ENCODE measurements at places on chromosomes 2 and 18.

- no peak for DNase-seq
Observed at GRCh38 chr2:239296020-239296932, 104.5 kb downstream of the HDAC4 start.

DNA sequence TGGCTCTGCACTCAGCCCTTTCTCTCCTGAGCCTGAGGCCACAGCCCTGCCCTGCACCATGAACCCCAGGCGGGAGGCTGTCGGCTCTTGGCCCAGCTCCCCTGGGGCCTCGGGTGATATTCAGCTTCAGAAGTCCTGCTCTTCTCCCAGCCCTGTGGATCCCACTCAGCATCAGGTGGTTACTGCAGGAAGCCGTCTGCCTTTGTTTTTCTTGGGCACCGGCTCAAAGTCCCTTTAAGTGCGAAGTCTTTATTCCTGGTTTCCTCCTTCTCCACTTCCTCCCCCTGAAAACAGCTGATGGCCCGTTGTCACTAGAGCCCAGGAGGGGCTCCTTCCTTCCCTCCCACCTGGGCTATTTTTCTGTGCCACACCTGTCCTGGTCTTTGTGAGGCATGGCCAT lies 161.5 kb upstream of the BCL2L11 start:
- DNase-seq = no peak

- DNase-seq = no peak
Observed at GRCh38 chr2:111652038-111652437, 232.0 kb downstream of the ANAPC1 start.

DNA sequence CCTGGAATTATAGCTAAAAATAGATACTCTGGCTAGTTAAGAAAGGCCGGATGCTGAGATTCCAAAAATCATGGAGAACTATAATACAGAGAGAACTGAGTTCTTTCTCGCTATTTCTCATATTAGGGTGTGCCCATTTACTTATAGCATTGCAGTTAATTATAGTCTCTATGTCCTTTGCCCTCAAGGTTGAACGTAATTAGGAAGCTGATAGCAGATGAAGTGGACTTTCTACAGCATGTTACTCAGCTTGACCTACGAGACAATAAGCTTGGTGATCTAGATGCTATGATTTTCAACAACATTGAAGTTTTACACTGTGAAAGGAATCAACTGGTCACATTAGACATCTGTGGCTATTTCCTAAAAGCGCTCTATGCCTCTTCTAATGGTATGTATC lies 187.4 kb downstream of the PHLPP1 start:
- DNase-seq = no peak

DNA sequence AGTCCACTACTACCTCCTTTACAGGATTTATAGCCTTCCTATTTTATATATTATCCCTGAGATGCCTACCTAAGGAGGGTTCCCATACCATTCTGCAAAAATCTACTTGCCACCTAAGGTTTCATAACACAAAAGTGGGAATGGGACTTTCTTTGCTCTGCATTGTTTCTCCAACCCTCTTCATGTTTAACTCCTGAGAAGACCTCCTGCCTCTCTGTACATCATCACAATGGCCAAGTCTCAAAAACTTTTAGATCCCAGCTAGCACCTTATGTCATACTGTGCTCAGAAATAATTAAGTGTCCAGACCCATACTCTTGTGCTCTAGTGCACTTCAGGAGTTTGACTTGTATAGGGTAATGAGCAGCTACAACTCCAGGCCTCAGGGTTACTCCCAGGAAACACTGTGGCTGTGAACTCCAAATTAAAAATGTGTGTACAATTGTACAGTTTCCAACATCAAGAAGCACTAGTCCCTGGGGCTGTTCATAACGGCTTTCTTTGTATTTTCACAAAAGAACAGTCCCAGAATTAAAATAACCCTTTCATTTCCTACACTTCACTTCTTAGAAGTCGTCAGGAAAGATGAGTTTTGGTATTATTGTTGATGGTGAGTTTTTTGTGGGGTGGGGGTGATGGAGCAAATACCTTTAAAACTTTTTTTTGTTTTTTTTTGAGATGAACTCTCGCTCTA lies 39.4 kb downstream of the METAP1D start:
- DNase-seq = no peak
